ENCODE measurements at places on chromosomes 1 and 21.

GRCh38 chr1:3208819-3209200 is 139.8 kb downstream of the PRDM16 start:
- DNase-seq: no peak

DNA sequence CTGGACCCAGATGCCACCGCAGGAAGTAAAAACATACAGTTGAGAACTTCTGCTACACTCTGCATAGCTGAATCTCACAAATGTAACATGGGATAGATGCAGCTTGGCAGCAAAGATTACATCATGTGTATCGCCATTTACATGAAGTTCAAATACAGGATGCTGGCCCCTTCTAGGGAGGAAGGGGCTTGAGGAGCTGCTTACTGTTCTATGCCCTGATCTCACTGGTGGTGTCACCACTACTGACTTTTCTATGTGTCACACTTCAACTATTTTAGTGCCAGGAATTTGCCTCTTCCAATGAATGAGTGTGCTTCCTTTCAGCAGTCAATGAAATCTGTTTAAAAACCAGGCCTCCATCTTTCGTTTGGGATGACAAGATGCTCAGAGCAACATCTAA is 31.1 kb downstream of the MRAP start:
- no peak for DNase-seq

DNA sequence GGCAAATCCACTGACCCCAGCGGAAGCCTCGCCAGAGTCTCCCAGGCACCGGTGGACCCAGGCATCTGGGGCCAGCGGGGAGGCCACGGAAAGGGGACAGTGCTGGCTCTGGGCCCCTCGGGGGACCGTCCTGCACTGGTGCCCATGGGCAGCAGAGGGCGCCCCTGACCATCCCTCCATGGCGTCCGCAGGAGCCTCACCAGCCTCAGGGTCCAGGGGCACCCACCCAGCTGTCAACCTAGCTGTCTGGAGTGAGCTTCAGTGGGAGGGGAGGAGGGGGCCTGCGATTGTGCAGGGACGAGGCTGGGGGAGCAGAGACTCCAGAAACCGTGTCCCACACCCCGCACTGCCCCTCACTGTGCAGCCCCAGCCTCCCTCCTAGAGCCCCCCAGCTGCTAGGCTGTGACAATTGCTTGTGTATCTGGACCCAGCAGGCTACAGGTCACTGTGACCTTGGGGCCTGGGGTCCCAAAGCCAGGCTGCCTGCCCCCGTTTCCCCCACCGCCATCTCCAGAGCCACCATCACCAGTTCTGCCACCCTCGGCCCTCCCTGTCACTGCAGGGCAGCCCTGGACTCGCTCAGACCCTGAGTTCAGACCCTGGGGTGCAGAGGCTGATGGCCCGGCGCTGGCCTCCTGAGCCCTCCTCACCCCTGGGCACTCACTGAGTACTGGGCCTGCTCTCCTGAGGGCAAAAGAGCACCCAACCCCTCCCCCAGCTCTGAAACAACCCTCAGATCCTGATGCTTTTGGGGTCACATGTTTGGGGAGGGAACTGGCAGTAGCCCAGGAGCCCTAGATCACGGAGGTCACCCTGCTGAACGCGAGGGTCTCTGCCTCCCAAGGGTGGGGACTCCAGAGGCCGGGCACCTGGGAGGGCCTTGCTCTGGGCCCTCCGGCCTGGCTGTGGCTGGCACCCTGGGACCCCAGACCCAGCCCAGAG is 10.6 kb upstream of the COL6A1 start:
- no peak for DNase-seq

- no peak for DNase-seq
These were observed 127.2 kb downstream of the ZSCAN20 start for GRCh38 chr1:33599516-33600115.

GRCh38 chr1:228736844-228737445 is 1.7 kb downstream of the RHOU start:
- DNase-seq: no peak

DNA sequence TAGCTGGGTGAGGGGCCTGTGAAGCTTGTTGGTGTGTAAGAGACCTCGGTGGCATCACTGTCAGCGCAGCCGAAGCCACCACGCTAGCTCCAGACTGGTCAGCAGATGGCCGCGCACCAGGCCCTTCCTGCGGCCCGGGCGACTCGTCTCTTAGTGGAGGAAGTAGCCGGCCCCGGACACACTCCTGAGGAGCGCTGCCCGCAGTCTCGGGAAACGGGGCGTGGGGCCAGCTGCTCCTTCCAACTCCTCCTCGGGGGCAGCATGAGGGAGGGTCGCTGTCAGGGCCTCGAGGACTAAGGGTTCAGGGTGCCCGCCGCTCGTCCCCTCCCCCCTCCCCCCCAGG is 20.4 kb downstream of the H3-3A start:
- DNase-seq: no peak

- no peak for DNase-seq
These were observed 19.4 kb upstream of the COL18A1 start for GRCh38 chr21:45385549-45386050.

DNA sequence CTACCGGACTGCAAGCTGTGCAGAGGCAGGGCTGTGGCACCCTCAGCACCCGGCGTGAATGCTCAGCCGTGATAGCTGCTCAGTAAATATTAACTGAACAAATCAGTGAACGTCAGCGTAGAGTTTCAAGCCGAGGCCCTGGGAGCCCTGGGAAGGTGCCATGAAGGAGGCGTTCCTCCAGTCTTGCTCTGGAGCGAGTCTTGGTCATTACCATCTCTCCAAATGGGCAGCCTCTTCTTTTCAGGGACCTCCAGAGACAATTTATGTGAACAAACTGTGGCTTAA is 449.2 kb downstream of the CAMTA1 start:
- DNase-seq: no peak

GRCh38 chr1:159051436-159051835 is 25.1 kb downstream of the AIM2 start:
- no peak for DNase-seq

- DNase-seq: no peak
These were observed 44.8 kb downstream of the PCNT start for GRCh38 chr21:46368533-46369285.

DNA sequence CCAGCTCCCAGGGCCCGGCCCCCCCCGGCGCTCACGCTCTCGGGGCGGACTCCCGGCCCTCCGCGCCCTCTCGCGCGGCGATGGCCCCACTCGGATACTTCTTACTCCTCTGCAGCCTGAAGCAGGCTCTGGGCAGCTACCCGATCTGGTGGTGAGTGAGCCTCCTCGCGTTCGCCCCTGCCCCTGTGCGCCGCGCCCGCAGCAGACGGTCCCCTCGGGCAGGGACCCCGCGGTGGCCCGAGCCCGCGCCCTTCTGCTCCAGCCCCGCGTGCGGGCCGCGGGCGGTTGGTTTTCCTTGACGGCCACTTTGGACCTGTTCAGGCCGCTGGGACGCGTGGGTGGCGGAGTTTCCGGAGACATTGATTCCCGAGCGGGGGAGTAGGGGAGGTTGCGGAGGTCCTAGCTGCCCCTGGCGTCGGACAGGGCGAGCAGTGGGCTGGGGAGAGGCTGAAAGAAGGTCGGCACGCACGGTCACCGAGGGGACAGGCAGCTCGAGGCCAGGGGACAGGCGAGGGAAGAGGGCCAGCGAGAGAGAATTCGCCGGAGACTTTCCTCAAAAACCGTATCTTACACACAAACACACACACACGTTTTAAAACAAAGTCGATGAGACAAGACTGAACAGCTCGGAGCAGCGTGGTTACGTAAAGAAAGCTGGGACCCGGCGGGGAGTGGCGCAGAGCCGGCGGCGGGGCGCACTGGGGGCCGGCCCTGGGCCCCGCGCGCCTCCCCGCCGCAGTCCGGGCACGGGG is 427 bp downstream of the WNT3A start:
- DNase-seq: no peak

GRCh38 chr1:178039891-178040290 is 54.0 kb upstream of the RASAL2 start:
- no peak for DNase-seq

DNA sequence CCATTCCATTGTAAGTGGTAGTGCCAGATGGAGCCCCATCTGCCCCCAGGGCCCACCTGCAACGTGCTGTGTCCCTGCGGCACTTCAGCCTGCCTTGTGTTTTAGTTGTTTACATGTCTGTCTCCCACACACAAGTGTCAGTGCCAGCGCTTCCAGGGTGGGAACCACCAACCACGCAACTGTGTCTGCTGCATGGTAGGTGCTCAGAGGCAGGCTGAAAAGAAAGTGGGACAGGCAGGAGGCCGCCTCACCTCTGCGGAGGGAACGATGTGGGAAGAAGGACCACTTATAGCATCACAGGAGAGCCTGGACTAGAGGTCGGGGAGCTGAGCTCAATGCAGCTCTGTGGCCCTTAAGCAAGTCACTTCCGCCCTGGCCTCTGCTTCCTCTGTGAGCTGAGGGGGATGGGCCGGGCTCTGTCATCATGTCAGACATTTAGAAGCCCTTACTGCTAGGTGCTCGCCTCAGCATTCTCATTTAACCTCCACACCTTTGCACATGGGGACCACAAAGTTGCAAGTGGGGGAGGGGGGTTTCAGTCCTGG is 17.9 kb downstream of the SLC9A1 start:
- DNase-seq: peak; percentile 41

GRCh38 chr1:228420968-228421826 is 4.5 kb upstream of the TRIM17 start:
- DNase-seq: no peak

GRCh38 chr1:13622446-13622845 is 38.8 kb downstream of the PDPN start:
- DNase-seq: no peak

- DNase-seq: no peak
These were observed 44.5 kb upstream of the EDN2 start for GRCh38 chr1:41528726-41529605.

DNA sequence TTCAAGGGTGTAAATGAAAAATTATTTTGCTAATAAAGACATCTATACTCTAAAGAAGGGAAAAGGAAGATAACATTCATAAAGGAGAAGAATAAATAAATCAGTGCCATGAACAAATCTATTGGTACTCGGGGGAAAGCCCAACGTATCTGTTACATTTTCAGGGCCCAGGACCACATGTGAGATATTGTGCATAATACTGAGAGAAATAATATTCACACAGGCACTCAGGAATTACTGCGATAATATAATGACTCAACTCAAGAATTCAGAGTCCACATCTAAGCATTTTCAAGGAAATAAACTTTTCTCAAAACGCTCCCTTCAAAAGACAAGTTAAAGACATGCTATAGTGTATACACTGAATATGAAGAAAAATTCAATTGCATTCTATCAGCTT is 108.8 kb downstream of the SMYD2 start:
- no peak for DNase-seq

GRCh38 chr1:200231787-200232231 is 178.0 kb downstream of the ZNF281 start:
- no peak for DNase-seq

DNA sequence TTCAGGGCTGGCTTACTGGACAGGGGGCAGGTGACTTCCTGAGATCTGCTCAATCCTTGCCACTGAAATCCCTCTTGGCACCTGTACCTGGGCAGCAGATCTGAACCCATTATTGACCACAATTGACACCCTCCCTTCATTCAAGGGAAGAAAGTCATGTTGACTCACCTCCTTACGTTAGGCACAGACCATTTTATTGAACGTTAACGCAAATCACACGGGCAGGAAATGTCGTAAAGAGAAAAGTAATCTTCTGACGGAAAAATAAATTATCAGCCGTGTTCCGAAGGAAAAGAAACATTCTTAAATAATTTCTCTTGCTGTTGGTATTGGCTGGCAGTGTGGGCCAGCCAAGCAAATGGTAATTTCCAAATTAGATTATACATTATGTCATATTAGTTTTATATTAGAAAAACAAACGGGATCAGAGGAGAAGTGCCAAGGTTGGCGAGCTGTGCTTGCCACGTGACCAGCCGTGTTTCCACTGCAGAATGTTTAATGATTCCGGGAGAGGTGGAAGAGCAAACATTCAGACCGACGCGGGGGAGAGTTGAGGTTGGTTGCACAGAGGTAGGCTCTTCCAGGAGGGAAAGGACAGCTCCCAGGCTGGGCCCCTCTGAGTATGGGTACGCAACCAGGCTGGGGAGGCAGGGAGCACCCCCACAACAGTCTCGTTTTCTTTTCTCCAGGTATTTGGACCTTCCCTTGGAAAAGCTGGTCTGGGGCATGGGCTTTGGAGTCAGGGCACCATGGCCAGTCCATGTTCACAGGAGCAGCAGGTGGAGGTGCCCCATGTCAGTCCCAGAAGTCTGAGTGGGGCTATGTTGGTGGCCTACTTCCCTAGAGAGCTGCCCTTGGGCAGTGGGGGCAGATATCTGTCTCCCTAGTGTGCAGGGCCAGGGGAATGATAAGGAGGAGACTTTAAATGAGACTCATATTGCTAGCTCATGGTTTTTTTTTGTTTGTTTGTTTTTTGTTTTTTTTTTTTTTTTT is 121.1 kb downstream of the FOXD2 start:
- no peak for DNase-seq

GRCh38 chr1:73761559-73761958 is 436.4 kb downstream of the LRRIQ3 start:
- DNase-seq: no peak

DNA sequence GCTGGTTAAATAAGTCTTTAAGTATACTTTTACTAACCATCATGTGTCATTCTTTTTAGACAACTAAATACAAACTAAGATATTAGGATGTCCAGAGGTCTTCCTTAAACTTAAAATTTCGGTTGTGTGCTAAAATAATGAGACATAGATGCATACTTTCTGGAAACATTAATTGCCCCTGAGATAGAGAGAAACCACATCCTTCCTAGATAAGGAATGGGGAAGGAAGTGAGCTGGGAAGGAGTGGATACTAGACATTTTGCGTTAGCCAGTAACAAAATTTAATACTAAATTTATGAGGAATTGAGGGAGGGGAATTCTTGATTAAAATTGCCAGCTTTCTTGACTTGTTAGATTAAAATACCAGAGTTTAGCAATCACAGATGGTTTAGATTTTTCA is 37.1 kb upstream of the PTGS2 start:
- DNase-seq: no peak

DNA sequence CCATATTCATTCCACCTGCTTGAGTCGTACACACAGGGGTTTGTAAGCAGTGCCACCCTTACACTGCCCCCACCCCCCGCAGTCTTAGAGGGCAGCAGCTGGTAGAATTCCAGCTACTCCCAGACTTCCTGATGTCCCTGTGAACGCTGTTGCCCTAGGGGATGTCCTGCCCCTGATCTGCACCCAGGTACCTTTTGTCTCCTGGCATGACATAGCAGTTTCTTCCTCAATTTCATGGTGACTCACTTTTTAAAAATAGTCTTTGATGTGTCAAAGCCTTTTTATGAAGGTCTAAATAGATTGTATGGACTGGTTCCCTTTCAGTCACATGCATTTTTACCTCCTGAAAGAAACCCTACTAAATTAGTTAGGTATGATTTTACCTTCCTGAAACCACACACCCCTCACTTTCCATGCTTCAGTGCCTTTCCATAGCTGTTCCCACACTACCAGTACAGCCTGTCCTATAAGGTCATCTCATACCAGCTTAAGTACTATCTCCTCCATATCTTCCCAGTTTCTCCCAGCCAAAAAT is 76.4 kb downstream of the ST3GAL3 start:
- DNase-seq: no peak

DNA sequence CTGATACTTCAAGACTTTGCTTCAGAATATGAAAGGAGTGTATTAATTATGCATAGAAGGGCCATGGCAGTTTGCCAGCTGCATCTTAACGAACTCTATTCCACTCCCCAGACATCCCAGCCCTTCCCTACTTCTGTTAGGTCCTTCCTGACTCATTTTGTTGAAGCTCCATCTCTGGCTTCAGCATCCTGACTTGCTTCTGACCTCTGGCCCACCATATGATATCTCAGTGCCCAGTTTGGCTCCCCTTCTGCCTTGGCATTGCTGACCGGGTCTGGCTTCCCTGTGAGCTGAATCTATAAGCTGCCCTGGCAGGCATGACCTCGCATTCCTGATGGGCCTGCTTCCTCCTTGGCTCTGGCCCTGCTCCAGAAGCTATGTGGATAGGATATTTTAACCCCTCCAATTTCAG is 27.6 kb upstream of the ARHGAP29 start:
- no peak for DNase-seq

GRCh38 chr1:32666901-32667566 is 16.0 kb downstream of the RBBP4 start:
- DNase-seq: no peak

Data from activated CD8-positive, alpha-beta memory T cell treated with anti-CD3 and anti-CD28 coated beads for 48 hours (primary cell).